Fibroblast of lung (primary cell): ENCODE measurements at places on chromosomes 3 and 15. TPM values are rescaled to one million over a fixed set of nuclear protein-coding genes. Genes with fewer than 3 reads are reported as not detected.

- H3K27ac ChIP-seq, result no peak overlapping the region
- H3K4me1 ChIP-seq, result no peaks in the 10 kb centered on the region
- H3K36me3 ChIP-seq, result no peaks in the 10 kb centered on the region
- no peak overlapping the region for H3K4me3 ChIP-seq
- peak; percentile 29 for DNase-seq
Observed at GRCh38 chr3:14837878-14838258, 19.1 kb downstream of the FGD5 start.

DNA sequence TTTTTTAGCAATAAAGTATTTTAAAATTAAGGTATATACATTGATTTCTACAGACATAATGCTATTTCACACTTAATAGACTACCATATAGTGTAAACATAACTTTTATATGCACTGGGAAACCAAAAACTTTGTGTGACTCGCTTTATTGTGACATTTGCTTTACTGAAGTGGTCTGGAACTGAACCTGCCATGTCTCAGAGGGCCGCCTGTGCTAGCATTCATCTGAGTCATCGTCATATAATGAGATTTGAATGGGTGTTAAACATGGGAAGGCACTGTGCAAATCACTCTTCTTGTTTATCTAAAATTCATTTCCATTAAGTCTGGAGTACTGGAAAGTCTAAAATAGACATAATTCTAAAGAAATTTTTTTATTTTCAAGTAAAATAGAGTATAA lies 12.9 kb downstream of the EIF2AK4 start:
- H3K27ac ChIP-seq, result no peak overlapping the region
- peaks cover 14% of the 10 kb centered on the region for H3K36me3 ChIP-seq
- no peaks in the 10 kb centered on the region for H3K27me3 ChIP-seq
- H3K4me3 ChIP-seq, result no peak overlapping the region
- peak; percentile 42 for DNase-seq

DNA sequence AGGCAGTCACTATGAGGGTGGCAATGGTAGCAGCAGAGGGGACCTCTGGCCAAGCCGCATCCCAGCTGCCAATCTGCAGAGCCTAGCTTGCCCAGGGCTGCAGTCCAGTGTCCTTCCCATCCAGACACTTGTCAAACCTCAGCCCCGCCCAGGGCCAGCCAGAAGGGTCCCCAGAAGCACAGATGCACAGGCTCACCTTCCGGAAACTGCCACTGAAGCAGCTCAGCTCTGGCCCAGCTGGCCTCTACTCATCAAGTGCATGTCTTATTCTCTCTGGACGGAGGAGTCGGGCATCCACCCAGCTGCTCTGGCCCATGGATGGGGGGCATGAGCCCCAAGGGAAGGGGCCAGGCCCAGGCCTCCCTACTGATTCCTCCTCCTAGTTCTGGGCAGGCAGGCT lies 69.2 kb downstream of the DNAJB8 start:
- DNase-seq, result no peak
- H3K27me3 ChIP-seq, result no peaks in the 10 kb centered on the region
- no peak overlapping the region for H3K27ac ChIP-seq
- H3K36me3 ChIP-seq, result no peaks in the 10 kb centered on the region

The PPM1L gene
- total RNA-seq, result 2.1 and 2.5 TPM in 2 replicates

DNA sequence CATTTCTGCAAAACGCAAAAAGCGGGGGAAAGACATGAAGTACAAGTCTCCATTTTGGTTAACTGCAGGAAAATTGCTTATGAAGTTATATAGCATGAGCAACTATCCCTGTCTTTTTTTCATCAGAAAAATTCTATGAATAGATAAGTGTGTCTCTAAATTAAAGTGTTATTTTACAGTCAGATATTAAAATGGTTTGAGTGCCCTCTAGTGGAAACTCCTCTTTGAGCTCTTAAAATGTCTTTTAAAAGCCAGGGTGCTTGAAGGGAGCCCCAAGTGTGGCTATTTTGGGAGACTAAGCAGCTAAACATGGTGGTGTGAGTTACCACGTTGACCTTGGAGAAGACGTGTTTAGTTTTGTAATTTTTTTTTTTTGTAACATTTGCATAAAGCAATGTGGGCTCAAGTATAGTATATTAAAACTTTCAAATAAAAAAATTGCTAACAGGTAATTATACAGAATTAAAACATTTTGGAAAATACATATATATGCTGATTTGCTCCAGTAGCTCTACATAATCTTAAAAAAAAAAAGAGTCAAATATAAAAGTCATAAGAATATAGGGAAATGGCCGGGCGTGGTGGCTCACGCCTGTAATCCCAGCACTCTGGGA lies 77.2 kb downstream of the PPP2R3A start:
- no peak overlapping the region for H3K27ac ChIP-seq
- peak; percentile 79 for DNase-seq
- no peaks in the 10 kb centered on the region for H3K4me1 ChIP-seq

The KNG1 gene
- not detected in 2 replicates for total RNA-seq

The LRRC15 gene
- total RNA-seq, result 1.3 and 2.3 TPM in 2 replicates

- H3K27ac ChIP-seq, result no peak overlapping the region
- H3K36me3 ChIP-seq, result no peaks in the 10 kb centered on the region
- H3K4me3 ChIP-seq, result no peak overlapping the region
- no peaks in the 10 kb centered on the region for H3K27me3 ChIP-seq
Observed at GRCh38 chr15:41794081-41794480, 19.8 kb downstream of the MAPKBP1 start.

DNA sequence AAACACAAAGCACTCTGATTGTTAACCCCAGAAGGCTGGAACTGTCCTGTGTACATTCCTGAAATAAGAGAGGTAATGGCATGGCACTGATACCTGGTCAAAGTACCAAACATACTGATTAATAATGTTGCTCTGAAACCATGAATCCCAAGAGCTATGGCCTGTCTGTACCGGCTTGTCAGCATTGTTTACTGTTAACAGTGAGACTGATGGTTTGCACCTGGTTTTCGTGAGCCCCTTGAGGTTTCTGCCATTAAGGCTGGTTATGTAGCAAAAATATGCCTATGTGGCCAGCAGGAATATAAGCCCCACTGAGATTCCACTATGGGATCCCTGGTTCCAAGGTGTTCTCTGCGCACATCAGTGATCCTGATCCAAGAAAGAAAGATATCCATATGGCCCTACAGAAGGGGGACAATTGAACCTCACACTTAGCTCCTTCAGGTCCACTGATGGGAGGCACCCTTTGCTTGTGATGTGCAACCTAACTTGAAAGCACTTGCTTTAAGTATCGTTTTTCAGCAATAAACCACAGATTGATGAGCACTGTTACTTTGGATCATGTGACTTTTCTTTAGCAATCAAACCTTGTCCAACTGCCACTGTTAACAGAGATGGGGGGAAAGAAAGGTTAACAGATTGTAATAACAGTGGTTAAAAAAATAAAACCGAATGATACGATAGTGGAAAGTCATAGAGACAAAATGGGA lies 65.2 kb downstream of the TBL1XR1 start:
- peak; percentile 44 for DNase-seq
- no peaks in the 10 kb centered on the region for H3K27me3 ChIP-seq
- no peaks in the 10 kb centered on the region for H3K4me1 ChIP-seq
- no peaks in the 10 kb centered on the region for H3K36me3 ChIP-seq
- H3K27ac ChIP-seq, result no peak overlapping the region

DNA sequence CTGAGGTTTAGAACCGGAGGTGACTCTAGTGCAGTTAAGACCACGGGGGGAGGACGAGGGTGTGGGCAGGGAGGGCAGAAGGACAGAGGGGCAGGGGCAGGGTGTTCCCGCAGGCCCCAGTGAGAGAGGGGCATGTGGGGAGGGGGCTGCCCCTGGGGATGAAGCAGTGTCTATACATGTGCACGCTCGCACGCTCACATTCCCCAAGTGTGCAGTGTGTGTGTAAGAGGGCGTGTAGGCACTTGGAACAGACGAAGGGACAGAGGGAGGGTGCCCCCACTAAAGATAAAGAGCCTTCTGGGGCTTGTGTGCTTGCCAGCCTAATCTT lies 69.5 kb upstream of the MEF2A start:
- no peak overlapping the region for H3K4me3 ChIP-seq
- H3K4me1 ChIP-seq, result no peaks in the 10 kb centered on the region
- H3K27me3 ChIP-seq, result no peaks in the 10 kb centered on the region
- no peak for DNase-seq

The VPS8 gene
- total RNA-seq, result 78.6 and 99.4 TPM in 2 replicates
